Fibroblast of lung (primary cell): ENCODE measurements at places on chromosomes 7 and 10. TPM values are rescaled to one million over a fixed set of nuclear protein-coding genes. Genes with fewer than 3 reads are reported as not detected.

The ASB4 gene
- not detected in 2 replicates for polyA plus RNA-seq

The HOXA3 gene
- 0.44 and 0.68 TPM in 2 replicates for polyA plus RNA-seq

The HIF1AN gene
- polyA plus RNA-seq = 16.6 and 26.6 TPM in 2 replicates

The FFAR4 gene
- polyA plus RNA-seq = not detected in 2 replicates

The NODAL gene
- not detected in 2 replicates for polyA plus RNA-seq

The CCDC146 gene
- 1.2 and 1.6 TPM in 2 replicates for polyA plus RNA-seq

The CLCN1 gene
- not detected in 2 replicates for polyA plus RNA-seq

The BICC1 gene
- 22.2 and 22.6 TPM in 2 replicates for polyA plus RNA-seq

The PTPRE gene
- polyA plus RNA-seq = 0.75 and 1.2 TPM in 2 replicates

The ADAP1 gene
- 1.0 and 1.1 TPM in 2 replicates for polyA plus RNA-seq

The UNCX gene
- polyA plus RNA-seq = not detected in 2 replicates

The MYL10 gene
- polyA plus RNA-seq = not detected in 2 replicates

The AFAP1L2 gene
- polyA plus RNA-seq = 0.43 and 9.6 TPM in 2 replicates

The EGR2 gene
- 0.08 and 0.21 TPM in 2 replicates for polyA plus RNA-seq

The RARRES2 gene
- polyA plus RNA-seq = 9.8 and 67.0 TPM in 2 replicates

The EBF3 gene
- 0.12 and 1.0 TPM in 2 replicates for polyA plus RNA-seq

The TAS2R3 gene
- 0.06 TPM in 1 of 2 replicates, not detected in the other for polyA plus RNA-seq

The JAKMIP3 gene
- 0.05 and 0.17 TPM in 2 replicates for polyA plus RNA-seq

The CCDC3 gene
- 0.36 and 0.65 TPM in 2 replicates for polyA plus RNA-seq

The NPFFR1 gene
- not detected in 2 replicates for polyA plus RNA-seq

The CHST15 gene
- polyA plus RNA-seq = 5.0 and 11.7 TPM in 2 replicates

The OR2A14 gene
- polyA plus RNA-seq = not detected in 2 replicates

The WDFY4 gene
- polyA plus RNA-seq = 0.06 and 0.08 TPM in 2 replicates

The ATOH7 gene
- polyA plus RNA-seq = 0.08 TPM in 1 of 2 replicates, not detected in the other

The SPDYE6 gene
- not detected in 2 replicates for polyA plus RNA-seq
